Activated CD4-positive, alpha-beta T cell treated with anti-CD3 and anti-CD28 coated beads for 24 hours (primary cell): ENCODE measurements at places on chromosomes 4 and X.

GRCh38 chrX:119899125-119899524 lies 3.4 kb downstream of the AKAP14 start:
- no peak for DNase-seq

GRCh38 chrX:65894133-65894532 lies 145.7 kb downstream of the VSIG4 start:
- no peak for DNase-seq

- DNase-seq: no peak
These were observed 253.9 kb upstream of the NOCT start for GRCh38 chr4:138761638-138762220.

DNA sequence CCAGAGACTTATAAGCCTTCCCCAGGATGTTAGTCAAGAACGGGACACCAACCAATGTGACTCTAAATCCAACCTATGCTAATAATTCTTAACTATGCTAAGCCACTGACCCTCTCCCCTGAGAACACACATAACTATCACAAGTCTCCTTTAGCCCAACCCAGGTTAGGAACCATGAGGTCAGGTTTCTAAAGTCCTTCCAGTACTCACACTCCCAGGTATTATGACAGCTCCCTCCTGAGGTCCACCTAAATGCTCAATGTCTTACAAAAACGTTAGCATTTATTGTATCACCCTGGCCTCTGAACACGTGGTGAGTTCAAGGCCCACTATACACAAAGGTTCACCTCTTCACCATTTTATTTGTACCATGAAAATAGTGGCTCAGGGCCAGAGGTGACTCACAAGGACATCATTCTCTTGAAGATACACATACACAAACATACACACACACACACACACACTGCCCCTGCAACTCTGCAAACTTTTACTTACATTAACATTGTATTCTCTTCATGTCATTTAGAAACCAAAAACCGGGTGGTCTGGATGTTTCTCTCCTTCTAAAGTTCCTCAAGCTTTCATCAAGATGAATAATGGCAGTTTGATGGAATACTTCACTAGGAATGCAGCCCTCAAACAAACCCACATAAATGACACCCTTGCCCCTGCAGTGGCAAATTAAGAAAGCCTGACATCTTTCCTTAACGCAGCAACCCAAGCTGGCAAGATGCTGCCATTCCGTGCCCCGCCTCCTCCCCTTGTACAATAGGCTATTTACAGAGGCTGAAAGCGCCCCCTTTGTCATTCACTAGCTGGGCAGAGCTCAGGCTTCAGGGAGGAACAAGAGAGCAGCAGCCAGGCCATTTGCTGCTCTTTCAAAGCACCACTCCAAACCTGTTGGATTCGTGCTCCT lies 17.7 kb downstream of the ACSL1 start:
- no peak for DNase-seq

DNA sequence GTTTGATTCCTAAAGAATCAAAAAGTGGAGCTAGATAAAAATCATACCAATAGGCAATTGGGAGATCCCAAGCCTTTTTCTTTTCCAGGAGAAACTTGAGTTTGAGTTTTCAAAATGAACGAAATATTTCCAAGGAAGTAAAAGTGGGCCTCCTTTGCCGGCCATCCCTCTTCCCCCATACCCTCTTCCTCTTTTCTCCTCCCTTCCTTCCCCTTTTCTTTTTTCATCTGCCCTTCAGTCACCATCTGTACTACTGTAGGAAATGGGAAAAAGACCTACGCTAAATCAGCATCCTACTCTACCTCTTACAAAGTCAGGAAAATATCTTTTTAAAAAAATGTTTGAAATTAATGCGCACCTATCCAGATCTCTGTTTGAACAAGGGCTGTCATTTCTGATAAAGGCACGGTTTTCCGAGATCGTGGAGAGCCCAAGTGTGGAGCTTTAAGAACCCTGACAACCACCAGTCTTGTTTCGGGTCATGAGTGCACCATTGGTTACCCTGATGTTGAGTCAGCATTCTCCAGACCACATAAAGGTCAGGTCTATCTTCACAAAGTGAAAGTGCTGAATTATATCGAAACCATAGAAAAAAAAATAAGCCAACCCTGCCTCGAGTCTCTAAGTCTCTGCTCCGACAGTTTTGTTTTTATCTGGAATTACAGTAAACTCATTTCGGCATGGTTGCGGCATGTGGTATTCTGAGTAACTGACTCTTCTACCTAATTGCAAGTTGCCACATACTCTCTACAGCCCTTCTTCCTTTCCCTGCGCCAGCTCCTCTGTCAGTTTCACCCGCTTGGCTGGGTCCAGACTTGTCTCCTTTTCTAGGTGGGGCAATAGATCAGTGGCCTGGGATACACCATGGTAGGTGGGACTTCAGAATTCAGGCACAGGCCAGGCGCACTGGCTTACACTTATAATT lies 140.2 kb upstream of the KLF3 start:
- peak; percentile 22 for DNase-seq

DNA sequence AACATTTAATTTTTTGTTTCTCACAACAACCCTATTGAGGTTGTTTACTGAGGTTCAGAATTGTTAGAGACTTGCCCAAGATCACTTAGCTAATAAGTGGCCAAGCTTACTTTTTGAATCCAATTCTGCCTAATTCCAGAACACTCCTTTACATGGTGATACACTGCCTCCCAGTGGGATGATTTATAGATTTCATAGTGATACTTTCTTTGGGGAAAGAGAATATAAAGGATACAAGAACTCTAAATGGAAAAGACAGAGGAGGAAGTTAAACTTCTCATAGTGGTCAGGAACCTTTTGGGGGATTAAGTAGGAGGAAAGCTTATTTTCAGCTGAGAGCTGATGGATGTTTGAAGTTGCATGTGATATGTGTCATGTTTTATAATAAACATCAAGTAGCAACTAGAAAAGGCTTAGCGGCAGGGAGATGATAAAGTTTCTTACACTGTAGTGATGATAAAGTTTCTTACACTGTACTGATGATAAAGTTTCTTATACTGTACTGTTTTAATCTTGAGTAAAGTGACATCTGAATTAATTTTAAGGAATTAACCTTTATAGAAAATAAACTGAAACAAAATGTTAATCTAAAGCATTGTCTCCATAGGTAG lies 15.3 kb downstream of the STAG2 start:
- no peak for DNase-seq

DNA sequence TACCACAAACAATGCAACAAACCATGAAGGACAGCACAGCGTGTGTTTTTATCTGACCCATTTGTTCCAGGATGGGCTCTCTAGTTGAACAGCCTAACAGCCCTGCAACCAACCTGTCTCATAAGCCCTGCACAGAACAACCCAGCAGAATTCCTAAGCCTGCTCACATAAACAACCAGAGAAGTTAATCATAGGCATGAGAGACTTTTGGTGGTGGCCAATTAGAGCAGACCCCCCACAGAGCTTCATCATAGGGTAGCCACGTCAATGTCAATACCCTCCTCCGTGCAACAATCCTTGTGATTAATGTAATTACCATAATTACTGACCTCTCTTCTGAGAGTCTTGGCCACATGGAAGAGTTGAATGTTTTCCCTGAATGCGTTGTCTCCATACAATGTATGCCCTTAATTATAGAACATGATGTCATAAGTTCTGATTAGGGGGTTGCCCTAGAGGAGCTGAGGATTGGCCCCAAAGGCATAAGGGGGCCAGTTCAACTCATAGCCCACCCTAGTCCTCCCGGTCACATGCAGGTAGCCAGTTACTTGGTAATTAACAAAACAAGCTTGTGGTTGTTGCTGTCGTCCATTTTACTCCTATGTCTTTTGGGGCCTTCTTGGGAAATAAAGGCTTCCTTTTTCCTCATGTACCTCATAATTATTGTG lies 92.7 kb downstream of the SYNPO2 start:
- no peak for DNase-seq

- DNase-seq: no peak
These were observed 27.2 kb upstream of the SMARCA5 start for GRCh38 chr4:143486314-143486713.

DNA sequence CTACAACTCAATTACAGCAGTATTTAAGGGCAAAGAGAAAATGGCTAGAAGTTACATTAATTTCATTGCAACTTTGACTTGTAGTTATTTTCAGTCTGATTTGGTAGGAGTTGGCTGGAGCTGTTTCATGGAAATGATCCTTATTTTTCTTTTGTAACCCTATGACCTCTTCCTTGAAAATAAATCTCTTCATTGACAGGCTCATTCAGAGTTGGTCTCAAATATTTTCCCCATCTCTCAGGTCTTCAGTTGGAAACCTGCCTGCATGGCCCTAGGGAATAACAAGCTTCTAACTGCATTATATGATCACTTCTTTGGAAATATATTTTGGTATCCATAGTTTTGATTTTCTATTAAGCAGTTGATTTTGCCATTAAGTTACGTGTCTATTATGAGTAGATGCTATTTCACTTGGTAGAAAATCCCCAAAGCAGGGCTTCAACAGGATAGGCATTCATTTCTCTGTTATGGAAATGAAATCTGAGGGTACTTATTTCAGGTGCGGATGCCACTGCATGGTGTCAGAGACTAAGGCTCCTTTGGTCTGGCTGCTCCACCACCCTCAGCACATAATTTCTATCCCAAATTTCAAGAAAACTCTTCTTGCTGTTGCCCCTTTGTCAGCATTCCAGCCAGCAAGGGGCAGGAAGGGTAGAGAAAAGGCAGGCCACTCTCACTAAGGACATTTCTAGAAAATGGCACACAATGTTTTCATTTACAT lies 502.5 kb downstream of the SPRY1 start:
- DNase-seq: no peak

- DNase-seq: no peak
These were observed 192.1 kb downstream of the SPRY1 start for GRCh38 chr4:123588631-123589241.

DNA sequence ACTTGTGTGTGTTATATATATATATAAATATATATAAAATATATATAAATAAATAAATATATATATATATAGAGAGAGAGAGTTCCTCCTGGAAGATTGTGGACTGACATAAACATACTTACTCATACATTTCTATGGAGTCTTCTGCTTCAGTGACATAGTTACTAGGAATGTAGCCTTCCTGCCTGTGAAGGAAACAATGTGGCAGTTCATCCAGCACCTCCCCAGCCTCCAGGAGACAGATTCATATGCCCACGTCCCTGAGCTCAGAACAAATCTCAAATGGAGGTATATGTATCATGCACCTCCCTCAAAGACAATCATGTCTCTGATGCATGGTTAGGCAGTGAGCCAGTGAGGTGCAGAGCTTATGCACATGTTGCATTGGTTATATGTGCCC lies 11.4 kb upstream of the TIMM8A start:
- DNase-seq: no peak

DNA sequence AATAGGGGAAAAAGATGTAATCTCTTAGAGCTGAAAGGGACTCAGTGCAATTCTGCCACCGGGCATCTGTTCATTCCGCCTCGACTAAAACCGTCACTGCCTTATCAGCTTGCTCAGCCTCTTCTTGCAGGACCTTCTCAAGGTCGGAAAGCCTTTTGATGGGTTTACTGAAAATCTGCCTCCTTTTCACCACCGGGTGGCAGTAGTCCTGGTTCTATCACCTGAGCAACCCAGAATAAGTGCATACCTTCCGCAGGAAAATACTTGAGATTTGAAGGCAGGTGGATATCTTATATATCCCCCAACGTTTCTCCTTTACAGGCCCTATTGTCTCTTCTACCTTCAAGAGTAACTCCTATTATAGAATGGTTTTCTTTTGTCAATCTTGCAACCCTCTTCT lies 103.4 kb upstream of the PAK3 start:
- peak; percentile 3 for DNase-seq

- DNase-seq: no peak
These were observed 1056.0 kb downstream of the STIM2 start for GRCh38 chr4:27916452-27917184.

DNA sequence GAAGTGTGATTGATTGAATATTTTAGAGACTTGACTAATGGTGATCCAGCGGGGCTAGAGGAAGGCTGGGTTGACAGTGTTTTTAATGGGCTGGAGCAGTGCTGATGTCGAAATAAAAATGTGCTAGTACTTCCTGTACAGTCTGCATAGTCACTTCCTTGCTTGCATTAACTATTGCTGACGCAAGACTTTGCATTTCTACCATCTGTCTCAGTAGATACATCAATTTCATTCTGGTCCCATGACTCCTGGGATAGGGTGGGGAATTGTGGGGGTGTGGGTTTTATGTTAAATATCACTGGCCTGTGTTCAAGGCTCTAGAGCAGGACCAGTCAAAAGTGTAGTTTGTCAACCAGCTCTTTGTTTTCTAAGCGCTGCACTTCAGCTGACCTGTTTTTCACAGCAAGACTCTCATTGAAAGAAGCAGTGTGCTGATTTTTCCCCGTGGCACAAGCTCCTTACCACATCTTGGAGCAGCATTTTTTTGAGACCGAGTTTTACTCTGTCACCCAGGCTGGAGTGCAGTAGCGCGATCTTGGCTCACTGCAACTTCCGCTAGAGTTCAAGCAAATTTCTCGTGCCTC lies 35.2 kb upstream of the PHEX start:
- DNase-seq: no peak

DNA sequence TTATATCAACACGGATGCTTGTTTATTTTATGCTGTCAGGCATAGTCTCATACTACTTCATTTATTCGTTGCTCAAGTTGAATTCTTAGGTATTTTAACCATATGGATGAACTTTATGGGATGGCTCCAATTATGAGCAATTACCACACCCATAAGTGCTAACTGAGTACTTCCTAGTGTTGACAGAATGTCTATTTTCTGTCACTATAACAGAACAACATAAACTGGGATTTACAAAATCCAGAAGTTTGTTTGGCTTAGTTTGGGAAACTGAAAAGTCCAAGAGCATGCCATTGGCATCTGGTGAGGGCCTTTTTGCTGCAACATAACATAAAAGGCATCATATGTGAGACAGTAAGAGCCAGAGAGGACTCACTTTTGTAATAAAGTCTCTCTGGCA lies 21.0 kb downstream of the SULT1E1 start:
- DNase-seq: no peak

GRCh38 chrX:39905946-39906345 lies 191.8 kb downstream of the BCOR start:
- no peak for DNase-seq

DNA sequence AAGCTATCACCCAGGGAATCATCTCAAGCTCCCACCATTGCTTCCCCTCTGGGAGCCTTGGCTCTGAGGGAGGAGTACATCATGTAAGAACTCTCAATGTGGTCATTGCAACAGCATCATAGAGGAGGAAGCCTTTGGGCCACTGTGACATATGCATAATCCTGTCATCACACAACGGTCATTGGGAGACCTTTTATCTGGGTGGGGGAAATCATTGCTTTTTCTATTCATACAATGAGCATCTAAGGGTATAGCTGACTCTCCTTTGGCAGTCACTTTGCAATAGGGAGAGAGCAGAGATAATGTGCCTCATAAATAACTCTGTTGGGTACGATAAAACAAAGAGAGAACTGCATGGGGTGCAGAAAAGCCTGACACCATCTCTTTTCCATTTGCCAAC lies 155.2 kb upstream of the KCNIP4 start:
- DNase-seq: no peak

GRCh38 chr4:41750626-41751448 lies 2.3 kb upstream of the PHOX2B start:
- no peak for DNase-seq

GRCh38 chrX:31266203-31267076 lies 194.6 kb upstream of the FTHL17 start:
- no peak for DNase-seq
